ENCODE measurements at places on chromosomes 3 and 15.

DNA sequence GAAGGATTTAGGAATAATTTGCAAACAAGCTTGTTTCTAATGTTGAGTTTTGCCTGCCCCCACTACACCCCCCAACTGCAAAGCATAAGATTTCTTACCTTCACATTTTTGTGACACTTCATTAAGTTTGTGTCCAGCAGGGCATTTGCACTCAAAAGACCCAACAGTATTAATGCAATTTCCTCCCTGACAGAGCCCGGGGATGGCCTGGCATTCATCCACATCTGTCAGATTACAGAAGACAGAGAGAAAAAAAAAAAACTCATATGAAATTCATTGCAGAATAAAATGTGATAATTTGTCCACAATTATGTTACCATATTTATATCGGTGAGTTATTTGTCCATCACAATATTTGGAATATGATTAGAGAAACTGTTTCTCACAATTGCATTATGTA, 111.5 kb downstream of the FBN1 start:
- no peak for DNase-seq

DNA sequence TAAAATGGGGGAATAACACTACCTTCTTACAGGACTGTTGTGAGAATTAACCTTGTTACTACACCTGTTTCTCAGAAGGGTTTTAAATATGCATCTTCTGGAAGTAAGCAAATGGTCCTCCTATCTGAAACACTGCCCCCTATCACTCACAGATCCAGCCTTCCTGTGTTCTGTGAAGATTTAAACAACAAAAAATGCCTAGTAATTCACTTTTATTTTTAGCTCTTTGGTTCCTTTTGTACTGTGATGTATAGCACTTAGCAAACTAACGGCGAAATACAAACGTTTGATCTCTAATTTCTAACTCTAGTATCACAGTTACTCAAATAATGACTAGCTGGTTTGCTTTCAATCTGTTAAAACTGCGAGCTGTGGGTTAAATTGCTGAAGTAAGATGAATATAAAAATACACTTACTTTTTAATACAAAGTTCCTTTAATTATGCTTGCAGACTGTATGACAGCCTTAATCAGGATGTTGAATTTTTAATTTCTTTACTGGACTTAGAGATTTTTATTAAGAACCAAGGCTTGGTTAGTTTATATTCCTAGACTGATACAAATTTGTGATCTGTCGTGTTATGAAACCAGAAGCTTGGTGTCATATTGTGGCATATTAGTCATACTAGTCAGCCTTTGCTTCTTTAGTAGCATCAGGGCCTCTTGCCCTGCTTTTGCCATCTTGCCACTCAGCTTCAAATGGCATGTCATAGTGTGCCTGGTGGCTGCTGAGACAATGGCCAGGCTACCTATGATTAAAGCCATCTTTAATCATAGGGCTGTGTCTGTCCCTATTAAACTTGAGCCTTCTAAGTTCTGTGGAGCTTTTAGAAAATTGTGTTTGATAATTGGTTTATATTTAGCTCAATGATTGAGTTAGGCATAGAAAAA, 9.2 kb downstream of the EIF3J start:
- peak; percentile 46 for DNase-seq

DNA sequence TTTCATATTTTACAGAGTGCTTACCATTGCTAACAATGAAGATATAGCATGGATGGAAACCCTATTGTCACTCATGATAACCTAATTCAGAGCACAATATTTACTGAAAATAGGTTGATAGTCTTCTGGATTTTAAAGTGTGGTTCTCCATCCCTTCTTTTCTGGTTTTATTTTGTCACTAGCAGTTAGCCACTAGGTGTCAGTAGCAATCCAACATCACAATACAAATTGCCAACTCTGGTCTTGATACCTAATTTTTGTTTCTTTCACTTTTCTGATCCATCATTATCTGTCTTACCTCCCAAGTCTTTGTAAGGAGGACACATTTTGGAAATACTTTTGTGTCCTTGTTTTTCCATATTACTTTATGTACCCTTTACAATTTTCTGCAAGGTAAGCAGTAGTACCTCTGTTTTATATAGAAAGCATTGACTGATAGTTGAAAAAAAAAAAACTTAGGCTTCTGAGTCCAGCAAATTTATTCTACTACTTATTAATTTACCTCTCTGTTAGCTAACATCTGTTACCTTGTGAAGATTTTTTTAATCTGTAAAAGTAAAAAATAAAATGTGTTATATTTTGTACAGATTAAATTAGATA, 28.3 kb upstream of the CRYBG3 start:
- no peak for DNase-seq

DNA sequence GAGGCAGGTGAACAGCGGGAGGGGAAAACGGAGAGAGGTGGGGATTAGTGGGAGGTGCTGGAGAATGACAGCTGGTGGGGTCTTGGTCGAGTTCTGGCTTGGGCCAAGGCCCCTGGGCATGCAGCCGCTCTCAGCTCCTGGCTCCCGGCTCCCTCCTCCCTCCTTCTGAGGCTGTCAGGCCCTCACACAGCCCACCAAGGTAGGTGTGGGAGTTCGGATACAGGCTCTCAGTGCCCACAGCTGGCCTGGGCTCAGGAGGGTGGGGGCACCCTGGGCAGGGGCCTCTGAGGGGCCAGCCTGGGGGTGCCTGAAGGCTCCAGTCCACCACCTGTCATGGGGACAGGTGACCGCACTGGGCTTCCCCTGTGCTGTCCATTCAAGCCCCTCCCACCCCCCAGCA, 39.9 kb downstream of the PLXNA1 start:
- no peak for DNase-seq

GRCh38 chr15:68214838-68215254, 9.7 kb upstream of the CALML4 start:
- no peak for DNase-seq

- no peak for DNase-seq
These were observed 16.9 kb upstream of the DOCK3 start for GRCh38 chr3:50657816-50658215.

- no peak for DNase-seq
These were observed 36.4 kb downstream of the TAMM41 start for GRCh38 chr3:11810276-11810675.
